ENCODE measurements at places on chromosomes 7 and 10.

GRCh38 chr7:88516429-88516828 is 209.7 kb upstream of the STEAP4 start:
- DNase-seq = no peak

- DNase-seq = no peak
Measured at GRCh38 chr10:76902949-76903348, 734.7 kb downstream of the KCNMA1 start.

GRCh38 chr7:148155000-148155399 is 435.6 kb upstream of the C7orf33 start:
- no peak for DNase-seq

GRCh38 chr10:132640326-132641125 is 102.9 kb downstream of the INPP5A start:
- DNase-seq = no peak

- DNase-seq = no peak
Measured at GRCh38 chr7:2684501-2684900, 3.5 kb upstream of the AMZ1 start.

GRCh38 chr10:58278962-58279307 is 10.0 kb downstream of the CISD1 start:
- DNase-seq = no peak

- DNase-seq = no peak
Measured at GRCh38 chr7:92767437-92767836, 68.9 kb downstream of the CDK6 start.

DNA sequence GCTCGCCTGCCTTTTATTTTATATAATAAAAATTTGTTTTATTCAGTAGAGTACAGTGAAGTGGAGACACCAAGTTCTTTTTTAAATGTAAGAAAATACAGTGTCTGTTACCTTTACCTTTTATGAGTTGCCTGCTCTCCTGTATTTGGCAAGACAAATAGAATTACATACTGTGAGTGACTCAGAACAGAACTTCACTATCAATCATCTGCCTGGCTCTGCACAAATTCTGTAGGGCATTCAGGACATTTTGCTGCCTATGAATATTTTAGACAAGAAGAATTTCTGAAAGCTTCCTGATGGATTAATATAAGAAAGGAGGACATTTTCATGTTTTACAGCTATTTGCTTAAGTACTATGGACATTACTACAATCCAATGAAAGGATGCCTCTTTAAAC is 135.4 kb upstream of the PHF14 start:
- no peak for DNase-seq
